ENCODE measurements at places on chromosomes 1 and 21. TPM values are rescaled to one million over a fixed set of nuclear protein-coding genes. Genes with fewer than 3 reads are reported as not detected.

The SNIP1 gene
- 57.9 TPM for total RNA-seq

DNA sequence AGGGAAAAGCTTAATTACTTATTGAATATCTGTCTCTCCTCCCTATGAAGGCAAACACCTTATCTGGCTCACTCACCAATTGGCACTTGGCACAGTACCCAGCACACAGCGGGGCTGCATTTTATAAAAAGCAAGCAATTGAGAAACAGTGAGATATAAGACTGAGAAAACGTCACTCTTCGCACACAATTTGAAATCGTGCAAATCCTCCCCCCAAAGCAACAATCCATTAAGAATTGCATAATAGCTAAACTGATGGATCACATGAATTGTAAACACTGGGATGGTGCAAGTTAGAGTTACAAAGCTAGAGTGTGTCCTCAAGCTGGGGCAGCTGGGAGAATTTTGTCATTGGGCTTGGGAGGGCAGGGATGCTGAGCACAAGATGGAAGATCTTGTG is 27.1 kb downstream of the PRDX6 start:
- no peak for DNase-seq

The LAPTM5 gene
- total RNA-seq: 625 TPM

The DNASE2B gene
- total RNA-seq: not detected

- DNase-seq: no peak
Measured at GRCh38 chr1:6512908-6513280, 21.4 kb upstream of the PLEKHG5 start.

The SH2D2A gene
- total RNA-seq: 51.8 TPM

DNA sequence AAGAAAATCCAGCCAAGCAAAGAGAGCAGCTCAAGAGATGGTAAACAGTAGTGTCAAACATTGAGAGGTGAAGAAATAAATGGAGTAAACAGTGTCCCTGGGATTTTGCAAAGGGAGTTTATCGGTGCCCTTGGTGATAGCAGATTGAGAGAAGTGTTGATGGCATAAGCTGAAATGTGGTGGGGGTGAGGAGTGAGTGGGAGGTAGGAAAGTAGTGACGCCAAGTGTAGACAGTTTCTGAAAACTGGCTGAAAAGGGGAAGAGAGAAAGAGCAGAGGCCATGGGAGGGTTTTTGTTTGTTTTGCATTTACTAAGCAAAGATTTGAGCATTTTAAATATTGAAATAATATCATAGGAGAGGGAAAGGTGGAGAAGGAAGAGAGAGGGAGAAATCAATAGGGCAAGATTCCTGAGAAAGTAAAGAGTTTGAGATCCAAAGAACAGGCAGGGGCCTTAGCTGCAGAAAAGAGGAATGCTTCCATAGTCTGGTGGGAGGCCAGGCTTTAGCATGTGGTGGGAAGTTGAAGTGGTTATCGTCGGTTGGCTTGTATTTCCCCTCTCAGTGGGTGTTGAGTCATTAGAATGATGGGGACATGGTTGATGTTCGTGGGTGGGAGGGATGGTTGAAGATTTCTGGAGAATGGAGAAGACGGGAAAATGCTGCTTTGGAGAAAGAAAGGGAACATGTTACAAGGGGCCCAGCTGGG is 26.8 kb upstream of the RASAL2 start:
- no peak for DNase-seq

GRCh38 chr21:17758683-17759082 is 60.5 kb downstream of the C21orf91 start:
- no peak for DNase-seq

GRCh38 chr1:26280333-26281042 is 602 bp downstream of the SH3BGRL3 start:
- peak; percentile 51 for DNase-seq

DNA sequence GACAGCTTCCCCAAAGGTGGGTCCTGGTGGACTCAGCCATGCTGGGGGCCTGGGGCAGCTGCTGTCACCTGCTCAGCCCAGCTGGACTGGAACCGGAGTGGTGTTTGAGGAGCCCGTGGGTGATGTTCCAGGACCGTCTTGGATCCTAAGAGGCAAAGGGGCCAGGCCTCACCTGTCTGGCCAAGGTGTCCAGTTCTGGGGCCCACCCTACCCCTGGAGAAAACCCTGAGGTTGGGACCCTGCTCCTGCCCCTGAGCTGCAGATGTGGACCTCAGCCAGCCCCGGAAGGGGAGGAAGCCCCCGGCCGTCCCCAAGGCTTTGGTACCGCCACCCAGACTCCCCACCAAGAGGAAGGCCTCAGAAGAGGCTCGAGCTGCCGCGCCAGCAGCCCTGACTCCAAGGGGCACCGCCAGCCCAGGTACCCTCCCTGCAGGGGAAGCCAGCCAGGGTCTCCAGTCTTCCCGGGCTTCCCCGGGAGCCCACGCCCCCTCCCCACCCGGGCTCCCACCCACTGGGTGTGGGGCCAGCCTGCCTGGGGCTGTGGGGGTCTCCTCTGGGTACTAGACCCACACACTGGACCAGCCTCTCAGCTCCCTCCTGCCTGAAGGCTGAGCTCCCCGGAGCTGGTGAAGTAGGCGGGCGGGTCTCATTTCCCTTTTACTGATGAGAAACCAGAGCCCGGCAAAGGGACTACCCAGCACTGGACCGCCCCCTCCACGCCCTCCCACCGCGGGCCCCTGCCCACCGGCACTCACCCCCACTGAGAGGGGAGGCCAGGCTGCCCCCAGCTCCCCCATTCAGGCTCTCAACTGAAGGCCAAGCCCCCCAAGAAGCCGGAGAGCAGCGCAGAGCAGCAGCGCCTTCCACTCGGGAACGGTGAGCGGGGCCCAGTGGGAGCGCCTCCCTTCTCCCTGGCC is 1.3 kb downstream of the AIRE start:
- DNase-seq: no peak

- no peak for DNase-seq
Measured at GRCh38 chr1:31396633-31397351, 16.2 kb upstream of the SERINC2 start.

- DNase-seq: no peak
Measured at GRCh38 chr1:44757420-44757819, 17.8 kb downstream of the KIF2C start.

DNA sequence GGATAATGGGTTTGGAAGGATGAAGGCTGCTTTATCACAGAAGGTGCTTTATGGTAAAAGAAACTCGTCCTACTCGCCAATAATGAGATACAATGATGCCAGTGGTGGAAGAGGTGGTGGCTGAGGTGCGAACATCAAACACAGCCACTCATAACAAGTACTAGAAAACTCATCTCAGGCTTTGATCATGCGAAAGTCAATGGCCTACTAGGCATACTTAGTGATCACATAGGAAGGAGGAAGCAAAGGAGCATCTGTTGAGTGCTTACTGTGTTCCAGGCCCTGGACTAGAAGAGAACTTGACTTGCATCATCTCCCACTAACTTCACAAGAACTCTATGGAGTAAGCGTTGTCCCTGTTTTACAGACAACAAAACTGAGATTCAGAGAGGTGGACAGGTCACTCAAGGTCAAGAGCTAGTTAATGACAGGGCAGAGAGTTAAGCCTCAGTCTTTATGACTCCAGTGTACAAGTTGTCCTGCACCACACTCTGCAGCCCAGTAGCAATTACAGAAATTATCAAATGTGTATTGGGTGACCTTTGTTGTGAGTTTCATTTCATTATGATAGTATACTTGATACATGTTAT is 33.6 kb downstream of the RUNX1 start:
- DNase-seq: no peak
